ENCODE measurements at places on chromosomes 11 and 22.
A peak's percentile ranks its signal among the peaks of the same experiment; 100 is the strongest.

- DNase-seq = no peak
These were observed 1.3 kb downstream of the PPP2R5B start for GRCh38 chr11:64925536-64926436.

DNA sequence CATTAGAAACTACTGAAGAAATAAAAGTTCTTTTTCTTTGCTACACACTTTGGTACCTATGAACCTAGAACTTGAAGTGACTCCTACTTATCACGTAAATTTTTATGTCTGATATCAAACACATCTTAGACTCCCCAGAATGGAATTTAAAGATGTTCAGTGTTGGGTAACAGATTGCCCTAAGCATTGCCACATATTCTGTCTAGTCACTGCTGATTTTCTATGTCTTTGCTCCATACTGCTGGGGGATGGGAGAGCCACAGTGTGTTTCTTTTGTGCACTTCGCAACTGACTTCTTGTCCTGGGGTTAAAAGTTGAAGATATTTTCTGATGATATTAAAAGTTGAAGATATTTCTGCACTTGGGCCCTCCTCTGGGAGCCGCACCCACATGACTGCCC is 19.4 kb upstream of the MYO18B start:
- no peak for DNase-seq

DNA sequence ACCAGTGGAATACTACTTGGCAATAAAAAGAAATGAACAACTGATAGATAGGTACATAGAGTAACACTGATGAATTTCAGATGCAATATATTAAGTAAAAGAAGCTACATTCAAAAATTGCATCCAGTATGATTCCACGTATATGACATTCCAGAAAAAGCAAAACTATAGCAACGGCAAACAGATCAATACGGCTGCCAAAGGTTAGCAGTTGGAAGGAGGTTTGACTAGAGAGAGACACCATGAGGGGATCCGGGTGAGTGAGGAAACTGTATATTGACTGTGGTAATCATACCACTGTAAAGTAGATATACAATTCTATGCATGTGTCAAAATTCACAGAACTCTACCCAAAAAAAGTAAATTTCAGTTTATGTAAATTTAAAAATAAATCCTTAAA is 28.7 kb downstream of the CADM1 start:
- DNase-seq = no peak

DNA sequence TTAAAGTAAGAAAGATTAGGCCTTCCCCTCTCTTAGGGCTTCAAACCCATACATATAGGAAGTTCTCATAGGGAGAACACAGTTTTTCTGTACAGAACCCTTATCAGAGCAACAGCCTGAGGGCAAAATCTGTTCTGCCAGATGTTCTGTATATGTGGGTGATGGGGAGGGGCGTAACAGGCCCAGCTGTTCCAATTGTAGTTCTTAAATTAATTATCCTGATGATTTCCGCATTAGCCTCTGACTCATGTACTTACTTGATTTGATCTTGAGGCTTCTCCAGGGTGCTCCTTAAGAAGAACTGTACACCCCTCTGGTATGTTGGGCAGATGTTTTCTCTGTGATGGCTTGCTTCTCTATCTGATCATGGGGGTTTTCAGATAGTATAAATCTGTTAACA is 123.1 kb upstream of the C11orf87 start:
- no peak for DNase-seq

GRCh38 chr11:128716661-128717210 is 22.9 kb downstream of the FLI1 start:
- DNase-seq = peak; percentile 26

GRCh38 chr11:43268786-43269185 is 43.0 kb upstream of the API5 start:
- no peak for DNase-seq

GRCh38 chr11:60077216-60077817 is 11.1 kb upstream of the MS4A2 start:
- peak; percentile 32 for DNase-seq
